Activated T-cell treated with anti-CD3 and anti-CD28 coated beads, Interleukin-2, amount 50 U/mL, for 1 hour (primary cell): ENCODE measurements at places on chromosomes 6 and 20.

DNA sequence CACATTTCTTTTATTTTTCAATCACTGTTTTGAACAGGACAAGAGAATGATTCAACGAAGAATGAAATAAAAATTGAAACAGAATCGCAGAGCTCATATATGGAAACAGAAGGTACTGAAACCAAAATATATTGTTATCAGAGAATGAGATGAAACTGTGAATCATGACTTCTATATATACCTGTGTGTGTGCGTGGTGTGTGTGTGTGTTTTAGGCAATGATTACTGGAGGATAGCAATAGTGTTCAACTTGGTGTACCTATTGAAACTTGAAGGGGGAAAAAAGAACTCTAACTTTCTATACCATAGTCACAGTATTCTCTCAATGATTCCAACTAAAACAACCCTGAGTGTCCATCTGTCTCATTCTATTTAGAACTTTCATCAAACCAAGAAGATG lies 586.6 kb downstream of the KIF16B start:
- no peak for DNase-seq

DNA sequence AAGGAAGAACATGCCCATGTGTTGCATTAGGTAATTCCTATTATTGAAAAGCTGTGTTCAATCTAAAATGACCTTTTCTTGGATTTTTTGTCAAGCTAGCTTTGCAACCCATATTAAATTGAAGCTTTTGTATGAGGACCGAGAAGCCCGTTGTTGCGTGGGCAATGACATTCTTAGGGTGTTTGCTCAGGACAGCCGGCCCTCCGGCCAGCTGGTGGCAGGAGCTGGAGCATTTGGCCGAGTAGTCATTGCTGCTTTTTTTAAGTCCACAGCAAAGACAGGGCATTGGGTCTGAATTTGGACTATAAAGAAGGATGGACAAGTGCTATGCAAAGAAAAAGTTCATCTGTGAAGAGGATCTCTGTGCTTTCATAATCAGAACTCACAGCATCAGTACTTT lies 365.8 kb downstream of the SAMD5 start:
- no peak for DNase-seq

DNA sequence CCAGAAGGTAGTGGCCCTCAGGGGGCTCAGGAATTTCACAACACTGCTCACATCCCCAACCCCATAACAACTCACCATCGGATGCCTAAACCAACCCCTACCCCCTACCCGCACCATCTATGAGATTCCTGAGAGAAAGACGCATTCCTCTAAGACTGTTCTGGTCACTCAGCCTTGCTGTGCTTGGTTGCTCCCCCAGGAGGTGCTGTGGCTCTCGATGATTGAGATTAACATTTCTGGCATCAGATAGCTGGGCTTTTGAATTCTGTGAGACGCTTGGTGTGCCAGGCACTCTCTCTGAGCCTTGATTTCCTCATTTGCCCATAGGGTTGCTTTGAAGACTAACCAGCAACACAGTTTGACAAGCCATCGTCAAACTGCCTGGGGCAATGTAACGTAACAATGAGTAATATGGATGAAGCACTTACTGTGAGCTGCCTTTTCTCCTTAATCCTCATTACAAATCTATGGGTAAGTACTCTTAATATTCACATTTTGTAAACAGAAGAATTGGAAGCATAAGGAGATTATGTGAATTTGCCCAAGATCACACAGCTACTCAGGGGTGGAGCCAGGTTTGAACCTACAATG lies 978 bp downstream of the WFDC6 start:
- no peak for DNase-seq

DNA sequence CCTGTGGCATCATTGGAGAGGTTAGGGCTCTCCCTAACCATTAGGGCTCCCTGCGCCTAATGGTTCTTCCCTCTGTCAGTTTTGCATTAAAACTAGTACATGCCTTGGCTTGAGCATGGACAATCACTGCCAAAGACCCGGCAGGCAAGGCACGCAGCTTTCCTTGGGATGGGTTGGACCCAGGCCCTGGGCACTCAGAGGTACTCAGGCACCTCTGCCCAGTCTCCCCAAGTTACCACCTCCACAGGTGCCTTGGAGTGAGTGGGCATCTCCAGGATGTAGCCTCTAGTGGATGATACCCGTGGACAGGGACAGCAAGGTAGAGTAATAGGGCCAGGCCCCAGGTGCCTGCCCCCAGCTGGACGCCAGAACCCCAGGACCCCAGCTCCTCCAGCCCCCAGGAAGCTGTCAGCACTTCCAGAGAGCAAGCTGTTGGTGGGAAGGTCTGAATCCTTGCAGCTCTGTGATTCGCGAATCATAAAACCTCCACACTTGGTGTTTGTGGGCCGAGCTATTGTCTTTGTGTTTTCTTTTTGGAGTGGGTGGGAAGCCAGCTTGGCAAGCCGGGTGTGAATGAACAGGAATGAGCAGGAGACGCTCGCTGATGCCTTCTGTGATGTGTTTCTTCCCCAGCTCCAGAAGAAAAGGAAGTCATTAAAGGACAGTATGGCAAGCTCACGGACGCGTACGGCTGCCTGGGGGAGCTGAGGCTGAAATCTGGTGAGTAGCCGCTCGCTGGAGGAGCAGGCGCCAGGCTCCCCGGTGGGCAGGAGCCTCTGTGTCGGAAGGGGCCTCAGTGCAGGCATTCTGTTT lies 35.1 kb downstream of the SYNJ2 start:
- no peak for DNase-seq

DNA sequence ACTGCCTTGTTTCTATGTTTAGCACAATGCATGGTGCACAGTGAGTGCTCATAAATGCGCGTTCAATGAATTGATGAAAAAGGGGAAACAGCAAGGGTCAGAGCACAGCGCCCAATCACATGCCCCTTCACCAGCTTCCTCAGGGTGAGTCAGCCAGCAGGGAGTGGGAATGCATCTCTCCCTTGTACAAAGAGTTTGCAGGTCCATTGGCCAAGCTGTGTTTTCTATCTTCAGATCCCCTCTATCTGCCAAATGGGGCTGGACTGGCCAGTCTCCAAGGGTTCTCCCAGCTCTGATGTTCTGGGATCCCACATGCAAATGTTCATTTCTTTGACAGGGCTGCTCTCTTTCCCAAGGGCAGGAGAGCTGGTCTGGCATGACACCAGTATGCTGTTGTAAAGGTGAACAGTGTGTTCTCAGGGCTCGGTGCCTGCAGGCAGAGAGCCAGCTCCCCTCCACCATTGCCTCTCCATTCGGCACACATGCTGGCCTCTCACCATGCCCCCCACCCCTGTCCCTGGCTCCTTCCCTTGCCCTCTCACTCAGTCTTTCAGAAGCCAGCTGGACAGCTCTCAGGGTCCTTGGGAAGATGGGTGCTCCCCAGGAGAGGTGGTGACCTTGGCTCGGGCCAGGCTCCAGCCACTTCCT lies 25.0 kb downstream of the ANGPT4 start:
- DNase-seq = no peak

DNA sequence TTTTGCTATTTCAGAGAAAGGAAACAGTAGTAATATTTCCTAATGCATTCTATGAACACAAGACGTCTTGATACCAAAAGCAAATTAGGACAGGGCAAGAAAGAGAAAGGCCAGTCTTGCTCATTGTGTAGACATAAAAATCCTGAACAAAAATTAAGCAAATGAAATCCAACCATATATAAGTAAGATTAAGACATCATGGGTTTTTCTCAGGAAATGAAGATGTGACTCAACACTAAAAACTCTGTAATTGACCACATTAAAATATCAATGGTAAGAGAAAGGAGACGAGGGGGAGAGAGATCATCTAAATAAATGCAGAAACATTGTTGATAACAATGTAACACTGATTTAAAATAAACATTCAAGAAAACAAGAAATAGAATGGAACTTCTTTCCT lies 205.4 kb downstream of the SOD2 start:
- no peak for DNase-seq

DNA sequence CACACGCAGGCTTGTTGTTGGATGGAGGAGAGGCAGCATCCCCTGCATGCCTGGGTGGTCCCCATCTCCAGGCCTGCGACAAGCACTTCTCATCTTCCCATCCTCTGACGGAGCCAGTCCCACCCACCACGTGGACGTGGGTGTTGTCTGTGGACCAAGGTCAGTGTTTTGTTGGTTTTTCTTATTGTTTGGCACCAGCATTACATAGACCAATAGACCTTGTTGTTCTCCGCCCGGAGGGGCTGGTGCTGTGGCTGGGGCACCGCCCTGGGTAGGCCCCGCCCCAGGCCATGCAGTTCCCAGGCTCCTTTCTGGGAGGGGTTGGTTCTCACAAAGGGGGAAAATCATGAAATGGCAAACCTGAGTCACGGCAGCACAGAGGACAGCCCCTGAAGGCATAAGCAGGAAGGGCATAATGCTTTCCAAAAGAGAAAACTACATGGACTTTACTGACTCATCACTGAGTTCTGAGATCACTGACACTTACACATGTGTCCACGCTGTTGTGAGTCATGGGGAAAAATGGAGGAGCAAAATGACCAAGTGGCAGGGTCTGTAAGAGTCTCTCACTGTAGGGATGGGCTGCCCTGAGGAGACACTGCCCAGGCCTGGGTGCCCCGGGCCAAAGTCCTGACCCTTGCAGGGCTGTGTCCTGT lies 90.8 kb downstream of the THBS2 start:
- DNase-seq = no peak

DNA sequence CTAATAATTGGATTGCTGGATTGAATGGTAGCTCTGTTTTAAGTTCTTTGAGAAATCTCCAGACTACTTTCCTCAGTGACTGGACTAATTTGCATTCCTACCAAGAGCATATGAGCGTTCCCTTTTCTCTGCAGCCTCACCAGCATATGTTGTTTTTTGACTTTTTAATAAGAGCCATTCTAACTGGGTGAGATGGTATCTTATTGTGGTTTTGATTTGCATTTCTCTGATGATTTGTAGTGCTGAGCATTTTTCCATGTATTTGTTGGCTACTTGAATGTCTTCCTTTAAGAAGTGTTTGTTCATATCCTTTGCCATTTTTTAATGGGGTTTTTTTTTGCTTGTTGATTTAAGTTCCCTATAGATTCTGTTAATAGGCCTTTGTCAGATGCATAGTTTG lies 94.7 kb upstream of the AHI1 start:
- no peak for DNase-seq

DNA sequence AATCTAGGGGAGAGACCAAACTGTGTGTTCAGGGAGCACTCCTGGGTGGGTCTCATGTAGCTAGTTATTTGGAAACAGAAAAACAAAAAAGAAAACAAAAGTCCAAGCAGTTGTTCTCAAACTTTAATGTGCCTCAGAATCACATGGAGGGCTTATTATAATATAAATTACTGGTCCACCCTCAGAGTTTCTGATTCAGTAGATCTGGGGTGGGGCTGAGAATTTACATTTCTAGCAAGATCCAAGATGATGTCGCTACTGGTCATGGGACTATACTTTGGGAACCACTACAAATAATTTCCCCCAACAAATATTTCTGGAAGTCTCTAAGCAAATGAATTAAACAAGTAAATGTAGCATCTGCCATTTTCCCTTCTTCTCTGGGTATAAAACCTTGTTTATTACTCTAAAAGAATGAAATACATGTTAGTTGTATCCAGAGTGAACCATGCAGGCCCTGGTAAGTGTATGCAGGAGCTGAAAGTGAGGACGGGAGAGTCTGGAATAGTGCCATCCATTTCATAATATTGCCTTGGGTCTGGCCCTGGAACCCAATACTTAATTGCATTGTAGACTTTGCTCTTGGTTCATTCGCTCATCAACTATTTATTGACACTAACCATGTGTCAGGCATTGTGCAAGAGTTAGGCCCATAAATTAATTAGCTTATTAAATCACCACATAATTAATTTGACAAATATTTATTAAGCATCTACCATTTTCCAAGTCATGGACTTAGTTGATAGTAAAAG lies 490.8 kb downstream of the EPM2A start:
- no peak for DNase-seq

- DNase-seq = no peak
These were observed 24.8 kb downstream of the ADTRP start for GRCh38 chr6:11753798-11754197.

GRCh38 chr6:1526398-1527072 lies 83.2 kb upstream of the FOXC1 start:
- no peak for DNase-seq

GRCh38 chr6:51025082-51025777 lies 206.6 kb downstream of the TFAP2B start:
- DNase-seq = no peak

- DNase-seq = no peak
These were observed 17.9 kb downstream of the CHMP4B start for GRCh38 chr20:33828967-33829560.

GRCh38 chr20:40744818-40745175 lies 55.8 kb upstream of the MAFB start:
- no peak for DNase-seq

DNA sequence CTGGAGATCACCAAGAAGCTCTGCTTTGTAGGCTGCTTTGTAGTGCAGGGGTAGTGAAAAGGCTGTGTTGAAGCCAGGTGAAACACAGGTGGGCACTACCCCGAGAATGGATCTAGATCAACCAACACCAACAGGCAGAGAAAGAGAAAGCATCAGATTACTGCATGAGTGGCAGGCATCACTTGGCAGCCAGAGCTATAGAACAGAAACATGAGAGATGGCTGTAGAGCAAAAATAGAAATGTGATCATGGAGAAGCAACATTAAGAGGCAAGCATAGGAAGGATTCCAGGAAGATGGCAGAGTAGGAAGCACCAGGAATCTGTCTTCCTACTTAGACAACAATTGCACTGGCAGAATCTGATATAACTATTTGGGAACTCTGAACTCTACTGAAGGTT lies 311.1 kb upstream of the TCF21 start:
- no peak for DNase-seq

- peak; percentile 19 for DNase-seq
These were observed 55.7 kb downstream of the SYTL3 start for GRCh38 chr6:158705386-158706126.

GRCh38 chr6:626236-626635 lies 30.7 kb downstream of the HUS1B start:
- no peak for DNase-seq

- DNase-seq = no peak
These were observed 185.2 kb upstream of the ARG1 start for GRCh38 chr6:131387562-131388447.

- no peak for DNase-seq
These were observed 5.3 kb upstream of the FBXO9 start for GRCh38 chr6:53059648-53060589.

DNA sequence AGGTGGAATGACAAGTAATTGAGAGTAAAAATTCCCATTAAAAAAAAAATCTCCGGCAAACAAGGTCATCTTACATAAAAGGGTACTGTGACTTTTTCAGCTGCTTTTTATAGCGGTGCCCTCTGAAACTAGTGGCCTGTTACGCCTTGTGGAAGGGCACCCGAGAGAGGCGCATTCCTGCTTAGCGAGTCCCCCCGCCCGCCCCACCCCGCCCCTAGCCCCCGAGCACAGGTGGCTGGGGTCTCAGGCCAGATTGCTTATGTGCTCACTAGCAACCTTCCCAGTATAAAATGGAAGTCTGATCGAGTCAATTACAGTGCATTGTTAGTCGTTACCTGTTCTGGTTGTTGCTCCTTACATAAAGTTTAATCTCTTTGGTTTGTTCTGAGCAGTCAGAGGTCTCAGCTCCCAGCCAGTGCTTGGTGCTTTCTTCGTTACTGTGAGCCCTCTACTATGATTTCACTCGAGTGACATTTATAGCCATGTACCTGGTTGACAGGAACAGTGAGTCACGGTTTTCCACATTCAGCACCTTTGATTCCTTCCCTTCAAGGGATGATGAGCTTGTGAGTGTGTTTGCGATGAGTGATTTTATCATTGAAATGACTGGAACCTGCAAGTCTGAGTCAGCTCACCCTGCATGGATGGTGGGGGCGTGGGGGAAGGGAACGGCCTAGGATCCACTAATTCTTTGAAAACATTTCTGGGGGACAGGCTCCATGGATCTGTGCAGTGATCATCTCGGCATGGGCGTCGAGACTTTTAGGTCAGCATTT lies 47.6 kb downstream of the ZDHHC14 start:
- no peak for DNase-seq
